ENCODE measurements at places on chromosomes 1 and 21.

- no peak for DNase-seq
These were observed 48.0 kb downstream of the PRKAB2 start for GRCh38 chr1:147124266-147124665.

- peak; percentile 1 for DNase-seq
These were observed 398.4 kb downstream of the PRDM2 start for GRCh38 chr1:14098294-14098913.

DNA sequence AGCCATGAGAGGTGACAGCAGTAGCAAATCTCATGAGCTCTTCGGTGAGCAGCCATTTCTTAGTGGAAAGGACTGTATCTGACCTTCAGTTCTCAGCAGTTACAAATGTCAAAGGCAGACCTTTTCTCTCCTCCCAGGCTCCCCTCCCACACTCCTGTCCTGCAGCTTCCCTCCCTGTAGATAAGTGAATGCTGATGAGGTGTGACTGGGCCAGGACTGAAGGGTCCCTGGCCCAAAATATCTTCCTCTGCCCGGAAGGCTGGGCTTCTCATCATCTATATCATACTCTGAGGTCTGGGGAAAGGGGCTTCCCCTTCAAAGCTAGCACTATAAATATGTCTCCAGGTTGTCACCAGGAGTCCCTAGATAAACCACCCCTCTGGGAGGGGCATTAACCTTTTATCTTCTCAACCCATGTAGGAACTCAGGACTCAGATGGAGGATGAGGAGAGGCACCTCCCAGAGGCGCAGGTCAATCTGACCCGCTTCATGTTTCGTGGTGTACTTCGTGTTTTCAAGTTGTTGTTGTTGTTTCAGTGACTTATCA, 3.6 kb upstream of the ADAMTSL4 start:
- no peak for DNase-seq

- DNase-seq: no peak
These were observed 326.3 kb upstream of the PKN2 start for GRCh38 chr1:88357729-88358128.

DNA sequence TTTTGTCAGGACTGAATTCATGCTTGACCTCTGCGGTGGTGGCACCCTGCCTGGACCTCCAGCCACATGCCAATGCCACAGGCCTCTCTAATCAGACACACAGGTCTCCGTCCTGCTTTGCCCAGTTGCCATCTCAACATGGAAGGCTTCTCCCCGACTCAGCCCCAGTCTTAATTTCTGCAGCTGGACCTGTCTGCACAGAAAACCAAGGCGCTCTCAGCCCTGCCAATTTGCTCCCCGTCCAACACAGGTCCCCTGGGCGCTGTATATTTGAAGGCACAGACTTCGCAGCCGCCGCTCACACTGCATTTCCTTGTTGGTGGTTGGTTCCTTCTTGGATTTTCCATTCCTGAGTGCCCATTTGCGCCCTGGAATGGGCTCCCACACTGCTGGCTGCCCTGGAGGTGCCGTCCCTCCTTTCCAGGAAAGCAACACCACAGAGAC, 28.0 kb upstream of the PLEKHG5 start:
- DNase-seq: no peak

DNA sequence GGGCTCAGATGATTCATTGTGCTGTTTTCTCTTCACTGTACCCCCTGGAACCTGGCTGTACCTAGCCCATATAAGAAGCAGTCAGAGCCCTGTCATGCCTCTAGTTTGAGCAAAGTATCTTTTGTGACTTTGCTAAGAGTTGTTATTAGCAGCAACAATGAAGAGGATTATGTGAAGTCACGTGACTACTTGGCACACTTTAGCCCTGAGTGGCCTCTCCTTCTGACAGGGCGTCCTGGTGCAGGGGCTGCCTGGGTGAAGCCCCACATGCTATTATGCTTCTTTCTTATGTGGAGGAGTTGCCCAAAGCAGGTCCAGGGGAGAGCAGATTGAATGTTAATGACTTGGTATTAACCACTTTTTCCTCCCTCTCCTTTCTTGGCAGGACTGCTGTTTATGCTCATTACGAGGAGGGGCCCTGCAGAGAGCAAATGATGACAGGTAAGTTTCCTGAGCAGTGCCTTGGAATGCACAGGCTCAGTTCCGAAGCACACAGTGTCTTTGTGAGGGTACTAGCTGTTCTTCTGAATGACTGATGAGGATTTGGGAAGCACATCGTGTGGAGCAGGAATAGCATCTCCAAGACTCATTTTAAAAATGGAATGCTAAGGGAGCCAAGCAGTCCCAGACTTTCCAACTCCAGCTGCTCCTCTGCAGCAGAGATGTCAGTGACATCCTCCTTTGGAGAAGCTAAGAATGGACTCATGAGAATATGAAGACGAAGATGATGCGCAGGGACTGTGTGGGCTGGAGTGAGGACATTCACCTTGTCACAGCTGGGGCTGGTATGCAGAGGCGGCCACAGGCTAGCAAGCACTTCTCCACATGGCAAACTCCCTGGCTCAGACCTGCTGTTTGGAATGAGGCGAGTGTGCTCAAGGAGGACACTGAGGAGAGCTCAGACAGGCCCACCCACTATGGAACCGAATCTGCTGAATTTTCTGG, 15.2 kb upstream of the ST3GAL3 start:
- DNase-seq: no peak

- DNase-seq: peak; percentile 27
These were observed 27.3 kb downstream of the STPG1 start for GRCh38 chr1:24386241-24386640.

- DNase-seq: no peak
These were observed 20.4 kb downstream of the CACHD1 start for GRCh38 chr1:64490213-64490818.

DNA sequence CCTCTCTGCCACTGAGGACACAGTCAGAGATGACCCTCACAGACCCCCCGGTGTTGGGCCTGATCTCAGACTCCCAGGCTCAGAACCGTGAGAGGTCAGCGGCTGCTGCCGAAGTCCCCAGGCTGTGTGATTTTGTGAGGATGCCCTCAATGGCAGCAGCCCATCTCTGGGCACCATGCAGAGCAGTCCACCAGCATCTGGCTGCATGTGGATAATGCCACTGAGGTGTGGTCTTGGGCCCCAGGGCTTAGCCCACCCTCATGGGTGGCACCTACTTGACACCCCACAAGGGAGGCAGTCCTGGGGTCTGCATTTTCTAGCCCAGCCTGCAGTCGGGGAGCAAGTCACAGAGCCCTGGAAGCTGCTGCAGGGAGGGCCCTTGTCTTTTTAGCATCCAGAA, 5.5 kb upstream of the ACTRT2 start:
- DNase-seq: no peak

GRCh38 chr1:90800012-90800717, 83.1 kb upstream of the BARHL2 start:
- DNase-seq: no peak

DNA sequence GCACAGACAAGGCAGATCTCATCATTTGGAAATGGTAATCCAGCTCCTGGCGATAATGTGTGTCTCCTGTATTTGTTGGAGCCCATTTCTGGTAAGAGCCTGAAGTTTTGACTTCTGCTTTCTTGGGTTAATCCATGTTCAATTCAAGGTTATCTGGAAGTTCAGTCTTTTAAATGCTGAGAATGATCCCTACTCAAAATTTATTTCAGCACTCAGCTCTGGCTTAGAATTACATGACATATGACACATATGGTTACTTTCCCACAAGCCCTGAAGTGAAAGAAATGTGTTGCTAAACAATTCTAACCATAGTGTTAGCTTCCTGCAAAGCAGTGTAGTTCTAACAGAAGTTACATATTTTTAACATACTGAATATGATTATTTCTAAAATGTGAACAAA, 2.7 kb downstream of the PTGFR start:
- peak; percentile 39 for DNase-seq

DNA sequence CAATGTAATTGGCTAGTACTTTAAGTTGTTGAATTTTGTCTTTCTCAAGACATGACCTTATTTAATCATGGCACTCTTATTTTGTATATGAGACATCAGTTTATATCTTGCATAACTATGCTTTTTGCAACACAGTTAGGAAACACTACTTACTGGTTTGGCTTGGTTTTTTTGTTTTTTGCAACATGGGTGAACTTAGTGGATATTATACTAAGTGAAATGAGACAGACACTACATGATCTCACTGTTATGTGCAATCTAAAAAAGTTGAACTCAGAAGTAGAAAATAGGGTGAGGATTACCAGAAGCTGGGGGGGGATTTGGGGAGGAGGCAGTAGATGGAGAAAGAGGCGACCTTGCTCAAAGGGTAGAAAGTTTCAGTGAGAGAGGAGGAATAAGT, 132.1 kb downstream of the PLA2G4A start:
- no peak for DNase-seq

DNA sequence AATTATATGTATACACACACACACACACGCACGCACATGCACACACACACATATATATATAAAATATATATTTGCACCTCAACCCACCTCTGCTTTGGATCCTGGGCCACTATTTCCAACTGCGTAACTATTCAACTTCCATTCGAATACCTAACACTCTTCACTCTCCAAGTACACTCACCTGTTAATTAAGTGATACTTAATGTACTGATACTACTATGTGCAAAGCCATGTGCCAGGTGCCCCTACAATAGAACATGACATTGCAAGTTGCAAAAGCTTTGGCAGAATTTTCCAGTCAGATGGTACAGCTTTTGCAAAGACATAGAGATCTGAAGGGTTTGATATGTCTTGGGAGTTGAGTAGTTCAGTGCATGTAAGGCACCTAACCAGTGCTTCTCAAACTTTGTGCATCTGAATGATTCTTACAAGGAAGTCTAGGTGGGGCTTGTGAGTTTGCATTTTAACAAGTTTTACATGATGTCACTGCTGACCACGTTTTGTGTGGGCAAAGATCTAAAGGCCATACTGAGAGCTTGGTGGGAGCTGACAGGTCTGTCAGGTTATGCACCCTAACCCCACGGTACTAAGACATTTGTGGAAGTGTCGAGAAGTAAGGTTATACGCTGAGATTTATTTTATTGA, 7.2 kb downstream of the CXADR start:
- no peak for DNase-seq

DNA sequence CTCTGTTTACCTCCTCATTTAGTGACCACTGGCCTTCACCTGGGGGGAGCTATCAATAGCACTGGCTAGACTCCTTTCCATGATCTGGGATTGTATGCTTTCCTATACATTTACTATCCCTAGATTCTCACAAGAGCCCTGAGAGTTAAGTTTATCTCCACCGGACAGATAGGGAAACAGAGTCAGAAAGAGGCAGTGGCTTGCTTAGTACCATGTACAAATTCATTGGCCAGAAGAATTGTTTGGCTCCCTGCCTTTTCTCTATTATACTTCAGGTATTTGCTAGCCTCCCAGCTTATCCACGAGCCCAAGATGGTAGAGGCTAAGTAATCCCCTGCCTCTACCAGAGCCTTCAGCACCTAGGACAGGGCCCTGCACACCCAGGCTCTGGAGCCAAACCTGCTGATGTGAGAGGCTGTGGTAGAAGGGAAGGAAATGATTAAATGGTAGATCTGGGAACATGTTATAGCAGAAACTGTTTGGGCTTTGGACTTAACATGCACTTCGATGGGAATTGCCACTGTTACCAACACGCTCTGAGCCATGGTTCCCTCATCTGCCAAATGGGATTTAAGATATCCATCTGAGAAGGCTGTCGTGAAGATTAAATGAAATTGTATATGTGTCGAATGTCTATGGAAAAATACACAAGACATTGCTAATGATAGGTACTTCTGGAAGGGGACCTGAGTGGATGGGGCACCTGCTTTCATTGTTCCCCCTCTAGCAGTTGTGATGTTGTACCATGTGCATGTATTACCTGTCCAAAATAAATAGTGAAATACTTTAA, 3.1 kb upstream of the BLACAT1 start:
- peak; percentile 64 for DNase-seq

GRCh38 chr1:233796146-233796783, 108.2 kb upstream of the SLC35F3 start:
- DNase-seq: no peak

- no peak for DNase-seq
These were observed 14.3 kb downstream of the GPR137B start for GRCh38 chr1:236156512-236157208.

- no peak for DNase-seq
These were observed 136.9 kb downstream of the SYT14 start for GRCh38 chr1:210074904-210075303.

GRCh38 chr1:230050973-230051735, 15.9 kb upstream of the GALNT2 start:
- no peak for DNase-seq

GRCh38 chr1:84598418-84598817, 24.2 kb upstream of the CTBS start:
- DNase-seq: peak; percentile 56

- DNase-seq: no peak
These were observed 916 bp downstream of the YIPF1 start for GRCh38 chr1:53888681-53889080.

All from fibroblast of upper back skin (primary cell).